HS-27A (cell line): ENCODE measurements at places on chromosomes 11 and 22.

GRCh38 chr11:26188554-26188953, 143.4 kb upstream of the ANO3 start:
- no peak for DNase-seq

- no peak for DNase-seq
Measured at GRCh38 chr11:120392793-120393192, 56.6 kb downstream of the ARHGEF12 start.

DNA sequence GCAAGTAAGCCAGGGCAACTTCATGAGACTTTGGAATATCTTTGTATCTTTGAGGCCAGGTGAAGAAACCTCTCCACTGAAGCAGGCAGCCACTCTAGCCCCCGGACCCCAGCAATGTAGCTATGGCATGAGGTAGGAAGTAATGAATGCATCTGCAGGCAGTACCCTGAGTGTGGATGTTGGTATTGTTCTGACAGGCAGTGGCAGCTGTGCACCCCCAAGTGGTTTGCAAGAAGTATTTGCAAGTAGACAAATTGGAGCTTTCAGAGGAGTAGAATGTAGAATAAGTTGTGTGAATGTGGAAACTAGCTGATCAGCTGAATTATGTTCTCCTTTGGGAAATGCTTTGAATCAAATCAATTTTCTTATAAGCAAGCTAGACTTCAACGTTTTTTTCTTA, 194.4 kb upstream of the PGR start:
- no peak for DNase-seq

DNA sequence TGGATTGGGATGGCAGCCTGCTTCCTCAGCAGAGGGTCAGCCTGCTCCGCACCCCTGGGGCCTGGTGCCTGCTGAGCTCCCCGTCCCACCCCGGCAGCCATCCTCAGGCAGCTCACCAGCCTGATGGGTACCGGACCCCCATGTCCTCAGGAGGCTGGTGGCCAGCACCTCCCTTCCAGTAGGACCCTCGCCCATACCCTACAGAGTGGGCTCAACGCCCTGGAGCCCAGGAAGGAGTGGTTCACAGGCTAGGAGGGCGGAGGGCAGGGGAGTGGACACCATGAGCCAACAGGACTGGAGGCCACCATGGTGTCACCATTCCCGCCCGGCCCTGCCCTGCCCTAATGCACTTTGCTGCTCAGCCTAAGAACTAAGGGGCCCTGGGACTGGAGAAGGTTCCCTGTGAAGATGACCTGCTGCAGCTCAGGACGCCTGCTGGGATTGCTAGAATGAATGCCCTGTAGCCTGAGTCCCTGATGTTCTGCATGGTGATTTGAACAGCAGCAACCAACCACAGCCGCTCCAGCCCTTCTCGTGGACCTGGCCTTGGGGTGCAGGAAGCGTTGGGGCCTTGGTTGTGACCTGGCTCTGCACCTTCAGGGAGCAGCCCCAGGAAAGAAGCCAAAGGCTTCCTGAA, 1080.8 kb downstream of the BRD1 start:
- no peak for DNase-seq

- no peak for DNase-seq
Measured at GRCh38 chr11:1219834-1220815, 2.7 kb upstream of the MUC5B start.
